ENCODE measurements at places on chromosomes 16 and 17. TPM values are rescaled to one million over a fixed set of nuclear protein-coding genes. Genes with fewer than 3 reads are reported as not detected.
A peak's percentile ranks its signal among the peaks of the same experiment; 100 is the strongest.

DNA sequence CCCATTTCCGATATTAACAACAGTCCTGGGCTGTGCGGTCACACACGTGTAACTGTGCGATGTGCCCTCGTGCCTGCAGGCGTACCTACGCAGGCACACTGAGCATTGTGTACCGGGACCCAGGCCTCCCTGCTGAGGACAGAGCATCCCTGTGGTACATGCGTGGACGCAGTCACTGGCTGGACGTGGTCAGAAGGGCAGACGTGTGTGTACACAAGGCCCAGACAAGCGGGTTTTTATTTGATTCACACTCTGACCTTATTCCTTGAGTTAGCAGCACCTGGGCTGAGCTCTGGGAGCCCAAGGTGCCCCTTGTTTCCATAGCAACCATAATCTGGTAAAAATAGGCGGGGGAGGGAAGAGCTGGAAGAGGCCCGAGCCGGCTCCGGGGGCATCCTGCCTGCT, 19.5 kb downstream of the RAP1GAP2 start:
- peaks cover 59% of the 10 kb centered on the region for H3K4me1 ChIP-seq
- DNase-seq, result peak; percentile 45
- H3K36me3 ChIP-seq, result no peaks in the 10 kb centered on the region
- H3K27ac ChIP-seq, result no peak overlapping the region
- no peak overlapping the region for H3K4me3 ChIP-seq

GRCh38 chr16:88057656-88058055, 106.4 kb downstream of the BANP start:
- no peaks in the 10 kb centered on the region for H3K27me3 ChIP-seq
- no peak for DNase-seq

- no peaks in the 10 kb centered on the region for H3K36me3 ChIP-seq
- no peaks in the 10 kb centered on the region for H3K4me1 ChIP-seq
- H3K27ac ChIP-seq, result no peak overlapping the region
Observed at GRCh38 chr17:59139939-59140338, 15.0 kb downstream of the SKA2 start.

The ZFP3 gene
- total RNA-seq, result 13.0 TPM

The GPR179 gene
- total RNA-seq, result 0.12 TPM

GRCh38 chr16:47880653-47881052, 275.1 kb downstream of the ABCC12 start:
- H3K4me1 ChIP-seq, result no peaks in the 10 kb centered on the region
- DNase-seq, result no peak
- no peak overlapping the region for H3K27ac ChIP-seq
- H3K4me3 ChIP-seq, result no peak overlapping the region
- no peaks in the 10 kb centered on the region for H3K36me3 ChIP-seq
- H3K27me3 ChIP-seq, result no peaks in the 10 kb centered on the region

- H3K4me1 ChIP-seq, result no peaks in the 10 kb centered on the region
- no peak for DNase-seq
- H3K27me3 ChIP-seq, result no peaks in the 10 kb centered on the region
Observed at GRCh38 chr17:51059781-51060180, 60.9 kb downstream of the SPAG9 start.

DNA sequence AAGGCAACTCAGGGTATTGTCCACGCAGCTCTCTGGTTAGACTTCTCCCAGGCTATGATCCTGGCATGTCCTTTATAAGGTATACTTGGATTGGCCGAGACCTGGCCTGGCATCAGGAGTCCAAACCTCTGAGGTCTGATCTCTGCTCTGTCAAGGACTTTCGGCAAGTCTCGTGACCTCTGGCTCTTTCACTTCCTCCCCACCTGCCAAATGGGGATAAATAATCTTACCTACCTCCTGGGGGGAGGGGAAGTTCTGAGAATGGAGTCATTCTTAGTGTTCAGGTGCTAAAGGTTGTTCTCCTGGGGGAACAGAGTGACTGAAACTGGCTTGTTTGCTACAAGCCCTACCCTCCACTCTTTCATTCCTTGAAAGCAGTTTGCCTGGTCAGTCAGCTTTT, 7.6 kb downstream of the ATXN1L start:
- no peak for DNase-seq
- H3K4me1 ChIP-seq, result peaks cover 51% of the 10 kb centered on the region
- H3K4me3 ChIP-seq, result no peak overlapping the region

- H3K27me3 ChIP-seq, result no peaks in the 10 kb centered on the region
- H3K36me3 ChIP-seq, result no peaks in the 10 kb centered on the region
- H3K27ac ChIP-seq, result no peak overlapping the region
- H3K4me1 ChIP-seq, result peaks cover 30% of the 10 kb centered on the region
- DNase-seq, result no peak
Observed at GRCh38 chr17:7864995-7865650, 7.3 kb downstream of the CYB5D1 start.

DNA sequence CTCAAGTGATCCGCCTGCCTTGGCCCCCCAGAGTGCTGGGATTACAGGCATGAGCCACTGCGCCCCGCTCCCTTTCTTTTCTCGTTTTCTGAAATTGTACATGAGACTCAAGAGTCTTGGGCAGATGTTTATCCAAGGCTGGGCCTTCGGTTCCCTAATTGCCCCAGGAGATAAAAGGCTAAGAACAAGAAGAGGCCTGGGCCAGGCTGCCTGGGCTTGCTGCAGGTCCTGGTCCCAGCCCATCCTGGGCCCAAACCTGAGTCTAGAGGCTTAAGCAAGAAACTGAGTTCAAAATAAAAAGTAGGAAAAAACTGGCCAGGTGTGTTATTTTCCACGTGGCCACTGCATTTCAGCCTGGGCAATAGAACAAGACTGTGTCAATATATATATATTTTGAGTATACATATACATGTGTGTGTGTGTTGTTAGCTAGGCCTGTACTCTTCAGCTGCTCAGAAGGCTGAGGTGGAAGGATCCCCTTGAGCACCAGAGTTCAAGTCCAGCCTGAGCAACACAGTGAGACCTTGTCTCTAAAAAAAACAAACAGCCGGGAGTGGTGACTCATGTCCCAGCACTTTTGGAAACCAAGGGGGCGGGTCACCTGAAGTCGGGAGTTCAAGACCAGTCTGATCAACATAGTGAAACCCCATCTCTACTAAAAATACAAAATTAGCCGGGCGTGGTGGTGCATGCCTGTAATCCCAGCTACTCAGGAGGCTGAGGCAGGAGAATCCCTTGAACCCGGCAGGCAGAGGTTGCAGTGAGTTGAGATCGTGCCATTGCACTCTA, 6.8 kb upstream of the CLUH start:
- no peak for DNase-seq
- H3K36me3 ChIP-seq, result no peaks in the 10 kb centered on the region
- H3K4me3 ChIP-seq, result no peak overlapping the region
- no peaks in the 10 kb centered on the region for H3K27me3 ChIP-seq
- no peaks in the 10 kb centered on the region for H3K4me1 ChIP-seq
- H3K27ac ChIP-seq, result no peak overlapping the region

DNA sequence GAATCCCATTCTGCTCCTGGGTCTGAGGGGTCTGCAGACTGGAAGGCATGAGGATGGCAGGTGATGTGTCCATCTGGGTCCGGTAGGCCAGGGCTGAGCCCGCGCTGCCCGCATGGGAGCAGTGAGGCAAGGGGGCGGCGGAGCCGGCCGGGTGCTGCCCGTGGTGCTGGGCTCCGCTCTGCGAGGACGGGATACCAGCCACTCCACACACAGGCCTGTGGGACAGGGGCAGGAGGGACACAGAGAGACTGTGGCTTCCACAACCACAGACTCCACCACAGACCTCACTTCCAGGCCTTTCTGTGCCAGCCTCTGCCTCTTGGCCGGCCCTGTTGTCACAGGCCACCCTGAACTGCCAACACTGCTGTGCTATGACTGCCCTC, 25.4 kb downstream of the MAP1LC3B start:
- peaks cover 26% of the 10 kb centered on the region for H3K36me3 ChIP-seq
- no peaks in the 10 kb centered on the region for H3K27me3 ChIP-seq
- DNase-seq, result no peak
- no peak overlapping the region for H3K4me3 ChIP-seq
- no peak overlapping the region for H3K27ac ChIP-seq
- H3K4me1 ChIP-seq, result no peaks in the 10 kb centered on the region

The BAHCC1 gene
- total RNA-seq, result not detected

The DPEP1 gene
- not detected for total RNA-seq

The KRT33A gene
- total RNA-seq, result not detected

The SCGB1C2 gene
- total RNA-seq, result not detected

The PPL gene
- not detected for total RNA-seq

The SLC2A4 gene
- not detected for total RNA-seq

GRCh38 chr17:13797863-13798262, 196.1 kb upstream of the HS3ST3A1 start:
- H3K4me1 ChIP-seq, result no peaks in the 10 kb centered on the region
- H3K27ac ChIP-seq, result no peak overlapping the region
- no peak for DNase-seq
- no peaks in the 10 kb centered on the region for H3K27me3 ChIP-seq
- H3K4me3 ChIP-seq, result no peak overlapping the region

GRCh38 chr16:76970087-76970744, 220.8 kb upstream of the MON1B start:
- H3K4me1 ChIP-seq, result no peaks in the 10 kb centered on the region
- H3K36me3 ChIP-seq, result no peaks in the 10 kb centered on the region
- H3K4me3 ChIP-seq, result no peak overlapping the region
- no peak overlapping the region for H3K27ac ChIP-seq

The ATP5PD gene
- 171 TPM for total RNA-seq

GRCh38 chr17:82775001-82775823, 23.3 kb downstream of the TBCD start:
- H3K27me3 ChIP-seq, result no peaks in the 10 kb centered on the region
- peaks cover 10% of the 10 kb centered on the region for H3K36me3 ChIP-seq
- DNase-seq, result no peak
- H3K4me3 ChIP-seq, result no peak overlapping the region
- H3K27ac ChIP-seq, result no peak overlapping the region
- peaks cover 9% of the 10 kb centered on the region for H3K4me1 ChIP-seq

The TBC1D3G gene
- total RNA-seq, result not detected

All from CD4-positive, alpha-beta memory T cell (primary cell).